ENCODE measurements at places on chromosomes 1 and 21.

DNA sequence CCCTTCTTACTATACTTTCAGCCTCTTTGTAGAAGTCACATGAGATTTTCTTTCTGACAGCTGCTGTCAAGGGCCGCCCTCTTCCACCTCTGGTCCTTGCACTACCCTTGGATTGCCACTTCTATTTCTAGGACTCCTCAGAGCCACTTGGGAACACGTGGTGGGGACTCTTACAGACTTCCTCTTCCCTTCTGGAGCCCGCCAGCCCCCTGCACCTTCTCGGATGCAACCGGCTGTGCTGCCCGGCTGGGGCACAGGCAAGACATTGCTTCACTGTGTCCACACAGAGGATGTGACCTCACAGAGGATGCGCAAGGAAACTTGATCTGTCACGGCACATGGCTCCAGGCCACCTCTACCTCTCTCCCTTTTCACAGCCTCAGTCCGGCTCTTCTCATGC lies 2.4 kb upstream of the IKBKE start:
- no peak for DNase-seq

GRCh38 chr1:81477710-81478109 lies 323.0 kb upstream of the ADGRL2 start:
- DNase-seq = peak; percentile 22

- peak; percentile 48 for DNase-seq
These were observed 330.7 kb downstream of the SMYD3 start for GRCh38 chr1:246176126-246177024.

DNA sequence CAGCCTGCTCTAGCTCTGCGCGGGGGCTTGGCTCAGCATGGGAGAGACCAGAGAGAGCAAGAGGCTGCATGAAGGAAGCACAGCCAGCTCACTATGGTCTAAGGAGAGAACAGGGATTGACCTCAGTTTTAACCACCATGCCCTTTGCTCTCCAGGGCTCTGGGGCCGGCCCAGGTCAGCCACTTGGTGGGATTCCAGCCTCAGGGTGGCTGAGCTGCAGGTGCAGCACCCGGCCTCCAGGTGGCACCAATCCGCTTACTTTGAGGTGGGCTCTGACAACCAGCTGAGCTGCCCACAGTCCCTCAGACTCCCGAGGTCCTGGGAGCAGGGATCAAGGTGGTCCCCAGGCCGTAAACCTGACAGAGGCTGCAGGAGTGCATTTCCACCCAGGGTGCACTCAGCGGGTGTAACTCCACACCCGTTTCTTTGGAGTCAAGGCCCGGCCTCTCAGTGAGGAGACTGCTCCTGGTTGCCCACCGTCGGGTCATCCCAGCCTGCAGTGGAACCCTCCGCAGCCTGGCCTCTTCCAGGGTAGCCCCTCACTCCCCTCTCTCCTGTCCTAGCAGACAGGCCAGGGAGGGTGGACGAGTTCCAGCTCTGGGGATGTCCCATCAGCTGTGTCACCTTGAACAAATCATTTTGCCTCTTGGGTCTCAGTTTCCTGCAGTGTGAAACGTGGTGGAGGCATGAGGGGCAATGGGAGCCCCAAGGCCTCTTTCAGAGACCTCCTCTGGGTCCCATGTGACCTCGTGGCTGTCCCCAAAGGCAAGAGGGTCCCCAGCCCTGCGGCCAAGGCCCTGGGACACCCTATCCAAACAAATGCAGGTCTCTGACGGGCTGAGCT lies 607 bp upstream of the LGR6 start:
- peak; percentile 50 for DNase-seq

DNA sequence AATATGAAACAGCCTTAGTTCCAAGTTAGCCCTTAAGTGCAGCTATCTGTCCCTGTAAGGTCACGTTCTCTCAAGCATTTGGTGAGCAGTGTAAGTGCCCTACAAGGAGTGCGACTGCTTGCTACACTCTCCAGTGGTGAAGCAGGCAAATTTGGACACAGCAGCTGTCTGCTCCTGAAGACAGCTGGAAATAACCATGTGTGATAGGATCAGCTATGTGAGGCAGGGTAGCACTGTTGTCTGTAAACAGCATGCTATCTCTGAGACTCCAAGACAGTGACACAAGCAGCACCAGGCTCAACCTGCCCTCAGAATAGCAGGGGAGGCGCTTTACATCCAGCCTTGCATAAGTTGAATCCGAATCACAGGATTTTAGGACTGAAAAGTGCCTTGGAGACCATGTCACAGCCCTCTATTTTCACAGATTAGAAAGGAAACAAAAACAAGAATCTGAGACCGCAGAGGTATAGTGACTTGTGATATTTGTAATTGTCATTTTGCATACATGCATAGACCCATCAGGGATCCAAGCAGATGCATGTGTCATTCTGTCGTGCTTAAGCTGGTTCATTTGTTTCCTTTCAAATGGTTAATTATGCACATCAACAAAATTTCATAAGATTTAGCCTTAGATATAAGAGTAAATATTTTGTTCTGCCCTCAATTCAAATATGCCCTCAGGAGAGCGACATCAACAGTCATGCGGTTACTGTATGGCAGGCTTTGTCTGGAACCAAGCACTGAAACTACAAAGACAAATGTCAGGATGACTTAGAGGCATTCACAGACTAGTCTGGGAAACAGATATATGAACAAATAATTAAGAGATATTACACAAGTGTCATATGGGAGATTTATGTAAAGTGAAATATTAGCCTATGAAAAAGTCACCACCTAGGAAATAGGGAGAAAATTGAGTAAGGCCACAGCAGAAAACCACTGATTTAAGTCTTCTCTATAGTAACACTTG lies 134.9 kb upstream of the NRIP1 start:
- DNase-seq = peak; percentile 48

- no peak for DNase-seq
These were observed 21.6 kb downstream of the LDLRAP1 start for GRCh38 chr1:25564777-25565574.

DNA sequence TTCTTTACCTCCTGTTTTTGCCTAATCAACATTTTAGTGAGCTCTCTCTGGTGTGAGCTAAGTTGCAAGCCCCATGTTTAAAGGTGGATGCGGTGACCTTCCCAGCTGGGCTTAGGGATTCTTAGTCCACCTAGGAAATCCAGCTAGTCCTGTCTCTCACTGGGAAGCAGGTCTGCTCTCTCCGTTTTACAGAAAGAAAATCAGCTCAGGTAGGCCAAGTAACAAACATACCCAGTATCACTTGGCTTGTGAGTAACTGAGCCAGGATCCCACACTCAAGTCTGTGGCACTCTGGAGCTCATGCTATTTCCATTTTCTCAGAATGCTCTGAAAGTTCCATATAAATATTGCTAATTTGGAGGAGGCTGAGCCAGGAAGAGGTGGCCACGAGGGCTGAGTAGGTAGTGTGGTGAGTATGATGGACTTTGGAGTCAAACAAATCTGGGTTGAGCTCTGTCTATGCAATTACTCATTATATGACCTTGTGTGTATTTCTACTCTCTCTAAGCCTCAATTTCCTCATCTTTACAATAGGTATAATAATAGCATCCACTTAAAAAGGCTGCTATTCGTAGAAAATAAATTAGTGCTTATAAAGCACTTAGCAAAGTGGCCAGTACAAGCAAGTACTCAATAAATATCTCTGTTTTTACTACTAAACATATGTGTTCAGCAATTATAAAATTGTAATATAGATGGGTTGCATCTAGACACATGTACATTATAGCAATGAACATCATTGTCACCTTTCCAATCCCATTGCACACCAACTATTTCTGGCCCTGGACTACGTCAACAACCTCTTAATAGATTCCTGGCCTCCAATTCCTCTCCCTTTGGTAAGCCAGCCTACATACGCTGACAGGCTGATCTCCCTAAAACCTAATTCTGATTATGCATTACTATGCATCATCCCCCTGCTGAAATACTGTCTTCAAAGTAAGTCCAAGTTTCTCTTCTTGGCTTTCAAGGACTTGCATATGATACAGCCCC lies 32.7 kb upstream of the DHCR24 start:
- DNase-seq = no peak

DNA sequence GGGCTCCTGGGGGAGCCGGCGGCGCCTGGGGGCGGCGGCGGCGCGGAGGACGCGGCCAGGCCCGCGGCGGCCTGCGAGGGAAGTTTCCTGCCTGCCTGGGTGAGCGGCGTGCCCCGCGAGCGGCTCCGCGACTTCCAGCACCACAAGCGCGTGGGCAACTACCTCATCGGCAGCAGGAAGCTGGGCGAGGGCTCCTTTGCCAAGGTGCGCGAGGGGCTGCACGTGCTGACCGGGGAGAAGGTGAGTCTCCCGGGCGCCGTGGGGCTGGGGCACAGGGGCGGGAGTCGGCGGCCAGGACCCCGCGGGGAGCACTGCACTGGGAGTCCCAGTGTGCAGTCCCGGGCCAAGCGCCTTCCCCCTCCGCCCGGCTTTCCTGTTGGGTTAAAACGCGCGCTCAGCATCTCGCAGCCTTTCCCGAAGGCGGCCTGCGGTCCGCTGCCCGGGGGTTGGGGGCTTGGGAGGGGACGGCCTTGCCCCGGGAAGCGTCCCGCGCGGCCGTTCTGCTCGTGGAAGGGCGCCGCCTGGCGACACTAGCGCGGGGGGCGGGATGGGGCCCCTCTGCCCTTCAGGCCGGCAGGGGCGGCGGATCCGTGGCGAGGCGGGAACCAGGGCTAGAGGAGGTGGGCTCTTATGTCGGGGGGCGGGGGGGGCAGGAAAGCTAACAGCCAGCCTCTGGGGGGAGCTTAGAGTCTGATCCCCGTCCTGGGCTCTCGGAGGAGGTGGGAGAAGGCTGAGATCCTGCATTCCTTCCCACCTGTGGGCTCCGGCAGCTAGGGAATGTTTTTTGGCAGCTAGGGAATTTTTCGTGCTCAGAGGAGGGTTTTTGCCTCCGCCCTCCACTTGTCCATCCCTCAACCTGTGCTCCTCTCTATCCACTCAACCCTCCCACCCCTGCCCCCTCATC lies 1.1 kb downstream of the HUNK start:
- DNase-seq = no peak

DNA sequence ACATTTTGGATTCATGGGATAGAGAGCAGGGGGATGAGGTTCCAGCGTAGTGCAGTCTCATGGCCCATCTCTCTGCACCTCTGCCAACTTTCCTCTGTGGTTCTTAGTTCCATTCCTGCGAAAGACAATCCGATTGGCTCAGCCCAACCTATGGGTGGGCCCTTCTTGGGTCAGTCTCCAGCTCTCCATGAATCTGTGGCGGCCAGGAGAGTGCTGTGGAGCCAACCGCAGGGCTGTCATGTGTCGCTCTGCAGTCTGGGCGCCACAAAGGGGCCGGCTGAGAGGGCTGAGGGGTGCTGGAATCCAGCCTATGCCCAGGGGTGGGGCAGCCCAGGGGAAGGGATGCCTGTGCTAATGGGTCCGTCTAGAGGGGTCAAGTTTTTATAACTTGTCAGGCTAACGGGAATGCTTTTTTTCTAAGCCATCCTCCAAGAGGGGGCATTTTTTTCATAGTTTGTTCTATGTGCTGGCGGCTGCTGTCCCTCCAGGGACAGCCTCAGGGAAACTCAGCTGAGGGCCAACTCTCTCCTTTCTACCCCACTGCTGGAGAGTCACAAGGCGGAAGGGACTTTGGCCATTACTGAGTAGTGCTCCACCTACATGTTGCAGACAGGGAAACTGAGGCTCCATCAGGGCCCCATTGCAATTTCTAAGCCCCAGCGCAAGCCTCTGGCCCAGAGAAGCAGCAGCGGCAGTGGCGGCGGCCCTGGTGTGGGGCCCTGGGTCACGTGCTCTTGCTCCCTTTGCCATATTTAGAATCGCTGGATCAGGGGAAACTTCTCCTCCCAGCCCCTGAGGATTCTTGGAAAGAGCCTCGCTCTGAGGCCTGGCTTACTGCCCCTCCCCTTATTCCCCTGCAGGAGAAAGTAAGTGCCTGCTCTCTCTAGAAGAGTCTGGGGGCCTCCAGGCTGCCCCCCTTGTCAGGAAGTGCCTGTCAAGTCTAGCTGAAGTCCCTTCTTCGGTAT lies 23.4 kb downstream of the KCNQ4 start:
- no peak for DNase-seq

GRCh38 chr1:153509036-153509435 lies 26.8 kb downstream of the S100A6 start:
- peak; percentile 65 for DNase-seq

DNA sequence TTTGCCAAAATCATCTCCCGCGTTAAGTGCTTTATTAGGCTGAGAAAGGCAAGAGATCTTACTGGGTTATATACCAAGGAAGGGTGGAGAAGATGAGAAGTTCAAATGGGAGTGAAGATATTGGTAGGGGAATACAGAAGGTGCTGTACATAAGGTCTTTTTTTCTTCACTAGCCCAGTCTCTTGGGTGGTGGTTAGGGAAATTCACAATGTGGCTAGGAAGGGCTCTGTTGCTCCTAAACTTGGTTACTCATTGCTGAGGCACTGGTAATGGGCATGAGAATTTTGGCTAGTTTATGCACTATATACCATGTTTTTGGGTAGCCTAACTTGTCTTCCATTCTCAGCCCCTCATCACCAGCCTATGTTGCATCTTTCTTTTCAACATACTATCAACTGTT lies 50.6 kb downstream of the LHX4 start:
- no peak for DNase-seq

DNA sequence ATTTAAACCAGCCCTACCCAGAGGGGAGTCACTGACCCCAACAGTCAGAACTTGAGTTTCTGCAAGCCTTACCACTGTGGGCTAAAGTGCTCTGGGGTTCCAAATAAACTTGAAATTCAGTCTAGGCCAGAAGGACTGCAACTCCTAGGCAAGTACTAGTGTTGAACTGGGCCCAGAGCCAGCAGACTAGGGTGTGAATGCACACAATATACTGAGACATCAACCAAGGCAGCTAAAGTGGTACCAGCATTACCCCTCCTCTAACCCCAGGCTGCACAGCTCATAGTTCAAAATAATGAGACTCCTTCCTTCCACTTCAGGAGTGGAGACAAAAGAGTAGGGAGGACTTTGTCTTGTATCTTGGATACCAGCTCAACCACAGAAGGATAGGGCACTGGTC lies 18.9 kb upstream of the IL20 start:
- peak; percentile 45 for DNase-seq

- no peak for DNase-seq
These were observed 42.5 kb downstream of the GPR88 start for GRCh38 chr1:100580446-100580845.

- DNase-seq = peak; percentile 85
These were observed 309 bp downstream of the NSL1 start for GRCh38 chr1:212791261-212791675.

GRCh38 chr1:168863772-168864171 lies 134.8 kb upstream of the DPT start:
- no peak for DNase-seq

DNA sequence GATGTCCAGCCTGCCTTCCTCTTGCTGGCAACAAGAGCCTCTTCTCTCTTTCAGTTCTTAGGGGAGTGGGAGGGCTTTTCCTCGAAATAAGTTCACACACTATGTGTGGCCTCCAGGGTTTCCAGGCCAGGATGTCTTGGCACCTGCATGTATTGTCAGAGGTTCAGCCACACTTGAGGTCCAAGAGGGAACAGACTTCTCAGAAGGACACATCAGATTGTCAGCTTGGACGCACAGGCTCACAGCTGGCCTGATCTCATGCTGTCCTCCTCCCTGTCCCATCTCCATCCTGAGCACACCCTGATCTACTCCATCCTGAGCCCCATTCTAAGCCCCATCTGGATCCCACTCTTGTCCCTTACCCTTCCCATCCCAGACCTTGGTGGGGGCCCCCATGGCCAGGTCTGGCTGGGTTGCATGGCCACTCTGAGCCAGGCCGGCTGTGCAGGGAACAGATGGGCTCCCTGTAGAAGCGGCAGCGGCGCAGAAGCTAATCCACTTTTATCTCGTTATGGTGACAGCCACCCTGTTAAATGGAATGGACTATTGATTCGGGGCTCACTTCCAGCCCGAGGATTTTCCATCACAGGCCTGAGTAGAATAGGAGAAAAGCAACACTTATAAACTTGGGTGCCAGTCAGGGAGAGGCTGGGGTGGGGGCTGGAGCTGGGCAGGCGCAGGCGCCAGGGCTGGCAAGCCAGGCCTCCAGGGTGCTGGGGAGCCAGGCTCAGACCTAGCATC lies 85.1 kb upstream of the CSF3R start:
- no peak for DNase-seq
